Lung (tissue), 17 donors: ENCODE measurements at places on chromosomes 13 and 19.

GRCh38 chr19:952049-952679, 26.3 kb downstream of the ARID3A start:
- DNase-seq = no peak
- peaks cover 33% of the 10 kb centered on the region for H3K4me1 ChIP-seq
- H3K27ac ChIP-seq = no peak overlapping the region
- no peak overlapping the region for H3K4me3 ChIP-seq

- peaks cover 18% of the 10 kb centered on the region for H3K36me3 ChIP-seq
- DNase-seq = no peak
- no peaks in the 10 kb centered on the region for H3K27me3 ChIP-seq
- H3K27ac ChIP-seq = no peak overlapping the region
- no peak overlapping the region for H3K4me3 ChIP-seq
Observed at GRCh38 chr19:55056827-55057226, 6.1 kb downstream of the RDH13 start.

DNA sequence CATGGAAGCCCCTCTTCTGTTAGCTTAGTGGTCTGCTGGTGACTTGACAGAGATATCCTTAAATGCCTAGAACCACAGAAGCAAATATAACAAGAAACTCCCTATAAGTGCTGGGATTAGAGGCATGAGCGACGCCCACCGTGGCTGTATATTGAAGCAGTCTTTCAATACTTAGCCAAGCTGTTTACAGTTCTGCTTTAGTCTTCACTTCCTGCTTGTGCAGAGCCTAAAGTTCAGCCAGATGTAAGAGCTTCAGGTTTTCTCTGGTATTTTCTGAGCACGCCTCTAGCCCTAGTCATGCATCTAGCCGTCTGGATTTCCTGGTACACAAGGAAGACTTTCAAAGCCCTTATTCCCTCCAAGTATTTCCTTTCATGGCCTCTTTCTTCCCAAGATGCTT, 28.5 kb downstream of the TRPM4 start:
- no peak overlapping the region for H3K27ac ChIP-seq
- peaks cover 14% of the 10 kb centered on the region for H3K36me3 ChIP-seq
- H3K4me1 ChIP-seq = peaks cover 19% of the 10 kb centered on the region
- no peaks in the 10 kb centered on the region for H3K27me3 ChIP-seq
- DNase-seq = no peak

DNA sequence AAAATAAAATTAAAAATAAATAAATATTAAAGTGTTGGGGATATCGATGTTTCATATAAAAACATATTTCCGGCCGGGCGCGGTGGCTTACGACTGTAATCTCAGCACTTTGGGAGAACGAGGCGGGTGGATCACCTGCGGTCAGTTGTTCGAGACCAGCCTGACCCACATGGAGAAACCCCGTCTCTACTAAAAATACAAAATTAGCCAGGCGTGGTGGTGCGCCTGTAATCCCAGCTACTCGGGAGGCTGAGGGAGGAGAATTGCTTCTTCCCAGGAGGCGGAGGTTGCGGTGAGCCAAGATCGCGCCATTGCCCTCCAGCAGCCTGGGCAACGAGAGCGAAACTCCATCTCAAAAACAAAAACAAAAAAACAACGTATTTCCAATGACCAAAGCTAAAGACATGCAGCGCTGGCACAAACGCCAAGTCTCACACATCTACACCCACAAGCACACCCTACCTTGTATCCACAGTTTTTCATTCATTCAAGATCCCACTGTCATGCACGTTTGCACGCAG, 907 bp downstream of the ZNF569 start:
- H3K4me1 ChIP-seq = peaks cover 12% of the 10 kb centered on the region
- DNase-seq = no peak

DNA sequence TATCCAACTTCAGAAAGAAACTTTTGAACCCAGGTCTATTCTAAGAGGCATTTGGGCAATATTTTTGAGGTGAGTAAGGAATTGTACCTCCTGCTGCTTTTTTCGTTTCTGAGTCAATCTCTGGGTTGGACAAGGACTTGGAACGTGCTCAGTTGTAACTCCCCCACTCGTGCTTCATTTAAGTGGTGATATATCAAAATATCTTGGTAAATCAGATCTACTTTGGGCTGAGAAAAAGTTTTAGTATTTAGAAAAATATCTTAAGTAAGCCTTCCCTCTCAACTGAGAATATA, 728.9 kb downstream of the EFNB2 start:
- no peak overlapping the region for H3K27ac ChIP-seq
- no peak for DNase-seq
- H3K4me3 ChIP-seq = no peak overlapping the region
- H3K36me3 ChIP-seq = no peaks in the 10 kb centered on the region
- no peaks in the 10 kb centered on the region for H3K27me3 ChIP-seq
